ENCODE measurements at places on chromosomes 2 and 18.

DNA sequence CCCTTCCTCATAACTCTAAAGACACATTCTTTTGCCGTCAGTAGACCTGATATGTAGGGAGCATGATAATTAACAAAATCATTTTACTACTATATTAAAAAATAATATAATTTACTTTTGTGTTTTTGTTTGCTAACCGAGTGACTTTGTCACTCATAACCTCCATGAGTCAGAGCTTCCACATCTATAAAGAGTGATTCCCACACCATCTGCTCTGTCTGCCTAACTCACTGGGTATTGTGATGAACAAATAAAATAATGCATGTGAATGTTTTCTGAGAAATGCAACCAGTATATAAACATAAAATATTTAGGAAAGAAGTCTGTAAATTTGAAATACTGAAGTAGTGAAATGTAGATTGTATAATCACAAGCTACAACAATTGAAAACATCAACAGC is 123.4 kb upstream of the DSEL start:
- DNase-seq: no peak

DNA sequence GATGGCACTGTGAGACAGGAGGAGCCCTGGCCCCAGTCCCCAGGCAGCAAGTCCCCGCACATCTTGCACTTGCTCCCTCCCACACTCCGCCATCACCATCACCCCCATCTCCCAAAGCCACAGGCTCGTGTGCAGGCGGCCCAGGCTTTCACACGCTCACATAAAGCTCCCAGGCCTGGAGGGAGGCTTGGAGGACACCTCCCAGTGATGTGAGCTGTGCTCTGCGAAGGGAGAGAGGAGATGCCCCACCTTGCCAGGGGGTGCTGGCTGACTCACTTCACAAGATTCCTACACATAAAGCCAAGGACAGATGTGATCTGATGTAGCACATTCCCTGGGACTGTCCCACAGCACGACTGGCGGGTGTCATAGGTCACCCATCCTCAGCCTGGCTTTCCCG is 28.9 kb downstream of the CELF4 start:
- no peak for DNase-seq

- no peak for DNase-seq
These were observed 15.8 kb downstream of the M1AP start for GRCh38 chr2:74632209-74632938.

GRCh38 chr18:12885500-12885899 is 1.5 kb upstream of the PTPN2 start:
- no peak for DNase-seq

DNA sequence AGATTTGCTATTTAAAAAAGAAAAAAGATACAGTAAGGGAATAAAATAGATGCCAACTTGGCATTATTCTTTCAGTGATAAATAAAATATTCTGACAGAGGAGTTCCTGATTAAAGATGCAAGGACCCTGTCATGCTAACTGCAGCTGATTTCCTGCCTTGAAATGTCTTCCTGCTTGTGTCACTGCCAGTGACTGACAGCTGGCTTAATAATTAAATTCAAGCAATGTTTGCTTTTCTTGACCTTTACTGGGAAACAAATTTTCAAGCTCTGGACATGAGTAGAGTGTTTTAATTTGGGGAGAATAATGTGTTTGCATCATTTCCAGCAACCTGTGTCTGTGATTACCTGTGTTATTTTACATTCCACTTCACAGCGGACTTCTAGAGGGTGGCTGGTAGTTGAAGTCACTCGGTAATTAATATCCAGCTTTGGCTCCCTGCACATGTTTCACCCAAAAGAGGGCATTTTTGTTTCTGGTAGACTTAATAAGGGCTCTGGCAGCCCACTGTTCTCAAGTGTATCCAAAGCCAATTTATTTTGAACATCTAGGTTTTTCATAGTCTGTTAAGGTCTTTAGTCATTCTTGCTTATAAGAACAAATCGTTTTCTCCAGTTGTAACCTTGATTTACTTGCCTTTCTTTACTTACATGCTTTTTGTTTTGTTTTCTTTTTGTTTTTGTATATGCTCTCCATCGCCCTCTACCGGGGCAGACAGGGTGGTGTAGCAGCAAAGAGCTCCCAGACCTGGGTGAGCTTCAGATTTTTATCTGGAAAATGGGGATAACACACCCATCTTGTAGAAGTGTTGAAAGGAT is 48.5 kb upstream of the PROKR1 start:
- peak; percentile 36 for DNase-seq

- DNase-seq: no peak
These were observed 608.8 kb downstream of the LRP1B start for GRCh38 chr2:141522048-141522447.

DNA sequence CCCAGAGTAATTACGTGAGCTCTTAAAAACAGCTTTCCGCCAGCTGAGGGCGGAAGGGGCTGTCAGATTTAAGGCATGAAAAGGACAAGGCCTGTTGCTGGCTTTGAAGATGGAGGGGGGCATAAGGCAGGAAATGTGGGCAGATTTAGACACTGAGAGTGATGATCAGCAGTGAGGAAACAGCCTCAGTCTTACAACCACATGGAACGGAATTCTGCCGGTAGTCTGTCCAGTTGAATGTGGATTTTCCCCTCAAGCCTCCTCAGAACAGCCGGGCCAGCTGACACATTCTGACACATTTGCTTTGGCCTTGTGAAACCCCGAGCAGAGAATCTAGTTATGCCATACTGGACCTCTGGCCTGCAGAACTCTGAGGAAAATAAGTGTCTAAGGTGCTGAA is 16.6 kb downstream of the POLE4 start:
- no peak for DNase-seq
